NCI-H526 (cell line): ENCODE measurements at places on chromosomes 2 and 18.

- DNase-seq: no peak
These were observed 134.1 kb upstream of the CXCR4 start for GRCh38 chr2:136251885-136252585.

DNA sequence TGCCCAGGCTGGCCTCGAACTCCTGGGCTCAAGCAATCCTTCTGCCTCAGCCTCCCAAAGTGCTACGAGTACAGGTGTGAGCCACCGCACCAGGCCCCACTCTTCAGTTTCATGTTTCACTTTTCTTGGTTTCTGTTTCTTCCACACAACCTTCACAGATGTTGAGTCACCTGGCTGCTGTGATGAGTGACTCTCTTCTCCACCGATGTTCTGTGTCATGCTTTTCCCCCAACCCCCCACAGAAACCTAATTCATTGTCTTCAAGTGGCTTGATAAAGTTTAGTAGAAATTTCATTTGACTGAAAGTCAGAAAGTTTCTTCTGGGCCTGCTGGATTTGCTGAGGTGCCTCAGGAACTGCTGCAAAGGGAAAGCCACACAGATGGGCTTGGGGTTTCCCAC lies 78.5 kb downstream of the SPHKAP start:
- no peak for DNase-seq

DNA sequence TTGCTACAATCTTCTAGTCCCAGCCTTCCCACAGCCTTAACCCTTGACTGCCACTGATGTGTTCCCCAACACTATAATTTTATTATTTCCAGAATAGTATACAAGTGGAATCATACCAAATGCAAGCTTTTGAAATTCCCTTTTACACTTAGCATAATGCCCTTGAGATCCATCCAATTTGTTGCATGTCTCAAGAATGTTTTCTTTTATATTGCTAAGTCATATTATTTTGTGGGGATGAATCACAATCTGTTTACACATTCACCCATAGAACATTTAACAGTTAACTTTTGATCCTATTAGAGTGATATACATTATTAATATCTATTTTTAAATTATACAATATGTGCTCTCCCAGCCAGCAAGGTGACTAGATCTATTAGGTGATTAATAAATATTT lies 74.3 kb upstream of the KYNU start:
- DNase-seq: no peak

DNA sequence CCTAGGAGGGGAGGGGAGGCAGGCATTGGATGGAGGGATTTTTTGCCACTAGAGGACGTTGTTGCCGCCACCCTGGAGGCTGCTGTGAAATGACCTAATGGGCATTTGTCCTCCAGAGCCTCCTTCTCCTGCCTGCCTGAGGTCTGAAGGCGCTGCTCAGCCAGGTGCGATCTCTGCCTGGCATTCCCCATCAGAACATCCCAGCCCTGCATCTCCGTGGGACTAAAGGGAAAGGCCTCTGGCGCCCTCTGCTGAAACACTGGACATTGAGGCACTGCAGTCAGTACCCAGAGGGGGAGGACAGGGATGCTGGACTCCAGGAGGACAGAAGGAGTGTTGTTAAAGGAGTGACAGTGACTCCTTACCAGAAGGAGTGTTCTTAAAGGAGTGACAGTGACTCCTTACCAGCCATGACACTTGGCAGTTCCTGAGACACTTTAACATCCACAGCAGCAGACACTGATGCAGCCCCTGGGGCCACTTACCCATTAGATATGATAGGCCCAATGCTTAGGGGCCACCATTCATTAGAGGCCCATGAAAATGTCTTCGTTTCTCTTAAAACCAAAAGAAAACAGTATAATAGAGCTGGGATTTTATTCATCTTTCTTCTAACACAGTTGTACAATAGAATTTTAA lies 17.0 kb downstream of the THNSL2 start:
- DNase-seq: peak; percentile 94

GRCh38 chr2:27967076-27967475 lies 76.5 kb downstream of the BABAM2 start:
- no peak for DNase-seq
